Activated CD8-positive, alpha-beta memory T cell treated with anti-CD3 and anti-CD28 coated beads for 1 hour (primary cell): ENCODE measurements at places on chromosomes 5 and 9.

- DNase-seq, result no peak
Measured at GRCh38 chr5:180153099-180153498, 55.9 kb downstream of the RASGEF1C start.

GRCh38 chr5:65926893-65927292, 518 bp downstream of the ERBIN start:
- DNase-seq, result no peak

- DNase-seq, result no peak
Measured at GRCh38 chr9:21320465-21320864, 14.7 kb downstream of the KLHL9 start.

DNA sequence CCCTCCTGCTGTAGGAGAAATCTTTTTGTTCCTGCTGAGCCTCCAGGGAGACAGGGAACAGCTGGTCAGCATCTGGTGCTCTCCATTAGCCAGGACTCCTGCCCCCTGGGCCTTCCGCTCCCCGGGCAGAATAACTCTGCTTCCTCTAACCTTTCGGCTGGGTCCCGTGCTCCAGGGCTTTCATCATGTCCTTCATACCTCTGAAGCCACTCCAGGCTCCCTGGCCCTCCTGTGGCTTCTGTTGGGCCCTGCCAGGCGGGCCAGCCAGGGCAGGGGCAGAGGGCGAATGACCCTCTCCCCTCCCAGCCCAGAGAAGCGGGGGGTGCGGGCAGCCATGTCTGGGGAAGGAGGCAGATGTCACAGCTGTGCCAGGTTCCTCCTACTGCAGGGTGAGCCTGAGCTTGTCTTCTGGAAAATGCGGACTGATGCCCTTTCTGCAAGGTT, 81.7 kb upstream of the LMX1B start:
- no peak for DNase-seq

DNA sequence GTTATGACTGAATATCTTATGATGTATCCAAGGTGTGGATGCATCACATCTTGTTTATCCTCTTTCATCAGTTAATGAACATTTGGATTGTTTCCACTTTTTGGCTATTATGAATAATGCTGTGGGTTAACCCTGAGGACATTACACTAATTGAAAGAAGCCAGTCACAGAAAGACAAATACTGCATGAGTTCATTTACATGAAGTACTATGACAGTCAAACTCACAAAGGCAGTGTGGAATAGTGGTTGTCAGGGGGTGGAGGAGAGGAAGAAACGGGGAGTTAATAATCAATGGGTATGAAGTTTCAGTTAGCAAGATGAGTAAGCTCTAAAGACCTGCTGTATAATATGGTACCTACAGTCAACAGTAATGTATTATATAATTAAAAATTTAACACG, 409.4 kb upstream of the CTNND2 start:
- DNase-seq, result no peak

DNA sequence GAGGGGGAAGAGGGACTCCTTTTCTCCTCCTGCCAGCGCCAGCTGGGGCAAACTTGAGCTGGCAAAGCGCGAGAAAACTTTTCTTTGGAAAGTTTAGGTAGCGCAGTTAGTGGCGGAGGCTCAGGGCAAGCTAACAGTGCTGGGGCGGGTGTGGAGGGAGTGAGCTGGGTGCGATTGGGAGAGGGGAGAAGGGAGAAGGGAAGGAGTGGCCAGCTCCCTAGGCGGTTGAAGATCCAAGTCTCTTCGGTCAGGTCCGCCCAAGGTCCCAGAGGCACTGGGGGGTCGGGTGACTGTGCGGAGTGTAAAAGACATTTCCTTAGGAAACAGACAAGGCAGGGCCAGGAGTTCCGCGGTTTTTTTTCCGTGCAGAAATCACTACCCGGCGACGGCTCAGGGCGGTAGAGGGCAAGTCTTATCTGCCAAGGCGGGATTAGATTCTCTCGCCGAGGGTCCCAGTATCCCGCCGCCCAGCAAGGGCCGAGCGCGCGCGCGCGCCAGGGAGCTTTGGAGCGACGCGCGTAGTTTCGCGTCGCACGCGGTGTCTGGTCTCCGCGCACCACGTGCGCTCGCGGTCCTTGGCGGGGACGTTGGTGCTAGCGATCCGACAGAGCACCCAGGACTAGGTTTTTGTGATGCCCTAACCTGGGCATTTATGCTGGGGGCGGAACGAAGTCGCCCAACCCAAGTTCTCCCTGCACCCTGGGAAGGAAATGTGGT, 33.6 kb upstream of the NFIB start:
- DNase-seq, result no peak

DNA sequence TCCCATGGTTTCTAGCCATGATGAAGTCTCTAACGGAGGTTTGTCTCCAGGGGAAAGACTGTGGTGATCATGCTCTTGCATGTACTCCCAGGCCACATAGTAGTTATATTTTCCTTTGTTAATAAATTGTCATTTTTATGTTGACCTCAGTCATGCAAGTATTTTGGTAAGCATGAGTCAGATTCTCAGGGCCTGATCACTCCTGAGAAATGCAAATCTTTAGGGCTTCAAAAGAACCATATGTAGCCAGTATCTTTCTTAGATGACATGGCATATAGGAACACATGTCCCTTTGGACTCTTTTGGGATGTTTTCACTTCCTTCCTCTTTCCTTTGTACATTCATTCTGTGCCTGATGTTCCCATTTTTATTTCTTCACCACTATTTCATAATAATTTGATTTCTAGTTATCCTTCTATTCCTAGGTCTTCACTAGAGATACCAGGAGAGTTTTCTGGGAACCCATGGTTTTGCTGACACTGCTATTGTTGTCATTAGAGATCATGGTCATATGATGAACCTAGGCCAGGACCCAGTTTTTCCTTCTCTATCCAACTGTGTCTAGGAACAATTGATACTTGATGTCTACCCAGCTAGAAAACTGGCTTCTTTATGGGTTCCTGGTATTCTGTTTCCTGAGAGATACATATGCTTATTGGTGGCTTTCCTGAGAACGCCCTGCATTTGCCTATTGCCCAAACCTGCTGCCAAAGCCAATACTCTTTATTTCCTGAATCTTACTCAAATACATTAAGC, 248.1 kb upstream of the NREP start:
- no peak for DNase-seq
